ENCODE measurements at places on chromosomes 11 and 22.

DNA sequence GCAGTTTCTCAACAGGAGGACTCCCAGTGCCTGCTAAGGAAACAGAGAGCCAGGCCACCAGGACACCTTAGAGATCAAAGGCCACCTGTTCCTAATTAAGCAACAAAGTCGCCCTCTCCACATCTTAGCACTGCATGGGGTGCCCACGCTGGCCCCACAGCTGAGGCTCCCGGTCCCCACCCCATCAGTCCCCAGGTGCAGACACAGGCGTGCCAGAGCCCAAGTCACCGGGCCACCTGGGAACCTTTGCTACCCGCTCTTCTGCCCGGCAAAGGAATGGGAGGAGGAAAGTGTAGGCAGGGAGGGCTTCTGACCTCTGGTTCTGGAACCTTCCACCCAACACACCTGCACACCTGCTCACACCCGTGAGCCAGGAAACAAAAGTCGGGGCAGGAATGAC is 85.5 kb upstream of the PRR5 start:
- no peak for DNase-seq

DNA sequence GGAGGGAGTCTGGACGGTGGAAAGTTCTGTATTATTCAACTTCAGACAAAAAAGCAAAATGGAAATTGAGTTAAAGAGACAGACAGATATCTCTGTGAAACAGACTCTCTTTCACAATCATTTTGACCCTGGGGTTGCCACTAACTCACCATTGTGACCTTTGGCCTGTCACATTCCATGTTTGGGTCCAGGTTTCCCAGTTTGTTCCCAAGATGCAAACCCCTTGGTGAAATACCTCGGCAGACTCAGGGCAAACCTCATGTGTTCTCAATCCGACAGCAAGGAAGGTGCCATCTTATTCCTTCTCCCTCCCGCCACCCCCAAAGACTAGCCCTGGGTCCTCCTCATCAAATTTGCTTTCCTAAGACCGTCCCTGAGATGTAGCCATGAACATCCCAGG is 41.8 kb downstream of the GALNT18 start:
- DNase-seq: no peak

GRCh38 chr11:115959081-115959486 is 454.9 kb upstream of the CADM1 start:
- DNase-seq: no peak

- DNase-seq: no peak
These were observed 272.8 kb downstream of the FAM76B start for GRCh38 chr11:95516786-95517185.

- no peak for DNase-seq
These were observed 43.2 kb downstream of the DKK3 start for GRCh38 chr11:11965192-11965591.

DNA sequence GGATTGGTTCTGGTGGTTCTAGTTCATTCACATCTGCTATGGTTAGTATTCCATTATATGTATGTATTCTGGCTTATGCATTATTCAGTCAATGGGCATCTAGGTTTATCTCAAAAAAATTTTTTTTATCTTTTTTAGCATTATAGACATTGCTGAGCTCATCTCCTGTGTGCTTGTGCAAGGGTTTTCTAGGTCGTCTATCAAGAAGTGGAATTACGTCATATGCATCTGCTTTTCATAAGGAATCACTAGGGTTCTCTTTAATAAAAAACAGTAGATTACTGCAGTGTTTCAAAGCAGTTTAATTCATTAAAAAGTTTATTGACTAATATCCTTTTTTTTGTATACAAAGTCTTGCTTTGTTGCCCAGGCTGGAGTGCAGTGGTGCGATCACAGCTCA is 21.3 kb downstream of the TBC1D22A start:
- DNase-seq: no peak

DNA sequence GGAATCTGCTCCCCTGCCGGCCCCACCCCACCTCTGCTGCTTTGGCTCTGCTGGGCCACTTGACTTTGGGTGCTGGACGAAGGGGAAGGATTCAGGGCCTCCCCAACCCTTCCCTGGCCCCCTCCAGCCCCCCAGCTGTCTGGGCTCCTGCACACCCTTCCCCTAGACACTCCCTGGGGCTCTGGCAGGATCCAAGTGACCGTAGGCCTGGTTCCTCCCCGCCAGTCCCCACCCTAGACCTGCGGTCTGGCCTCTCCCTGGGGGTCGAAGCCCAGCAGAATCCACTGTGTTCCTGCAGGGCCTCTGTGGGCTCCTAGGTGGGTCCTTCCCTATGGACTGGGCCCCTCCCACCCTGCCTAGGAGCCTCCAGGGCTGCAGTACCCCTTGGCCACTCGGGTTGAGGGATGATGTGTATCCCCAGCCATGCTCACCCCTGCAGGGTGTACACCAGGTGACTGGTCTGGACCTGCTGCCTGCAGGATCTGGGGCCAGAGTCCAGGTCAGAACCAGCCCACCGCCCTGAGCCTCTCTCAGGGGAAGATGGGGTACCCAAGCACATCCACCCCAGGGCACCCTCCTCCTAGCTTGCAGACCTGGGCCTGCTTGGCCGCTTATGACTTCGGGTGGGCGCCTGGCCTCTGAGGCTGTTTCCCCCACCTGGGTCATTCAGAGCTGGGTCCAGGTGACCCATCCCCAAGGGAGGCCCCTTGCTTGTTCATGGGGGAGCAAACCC is 5.6 kb downstream of the PIM3 start:
- peak; percentile 20 for DNase-seq

DNA sequence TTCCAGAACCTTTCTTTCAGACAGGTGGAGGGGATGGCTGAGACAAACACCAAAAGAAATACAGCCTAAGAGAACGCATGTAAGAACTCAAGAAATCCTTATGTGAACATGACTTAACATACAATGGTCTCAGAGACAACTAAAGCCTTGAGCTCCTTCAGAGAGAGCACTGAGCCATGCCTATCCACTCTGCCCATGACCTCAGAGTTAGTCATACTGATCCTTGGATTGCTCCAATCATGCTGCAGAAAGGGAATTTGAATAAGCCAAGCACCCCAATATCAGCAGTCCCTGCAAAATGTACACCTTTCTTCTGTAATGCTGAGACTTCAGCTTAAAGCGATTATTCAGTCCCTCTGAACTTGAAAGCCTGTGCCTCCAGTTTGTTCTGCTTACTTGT is 43.2 kb upstream of the CHKA start:
- DNase-seq: no peak

GRCh38 chr11:114019046-114019445 is 40.5 kb upstream of the ZBTB16 start:
- no peak for DNase-seq

DNA sequence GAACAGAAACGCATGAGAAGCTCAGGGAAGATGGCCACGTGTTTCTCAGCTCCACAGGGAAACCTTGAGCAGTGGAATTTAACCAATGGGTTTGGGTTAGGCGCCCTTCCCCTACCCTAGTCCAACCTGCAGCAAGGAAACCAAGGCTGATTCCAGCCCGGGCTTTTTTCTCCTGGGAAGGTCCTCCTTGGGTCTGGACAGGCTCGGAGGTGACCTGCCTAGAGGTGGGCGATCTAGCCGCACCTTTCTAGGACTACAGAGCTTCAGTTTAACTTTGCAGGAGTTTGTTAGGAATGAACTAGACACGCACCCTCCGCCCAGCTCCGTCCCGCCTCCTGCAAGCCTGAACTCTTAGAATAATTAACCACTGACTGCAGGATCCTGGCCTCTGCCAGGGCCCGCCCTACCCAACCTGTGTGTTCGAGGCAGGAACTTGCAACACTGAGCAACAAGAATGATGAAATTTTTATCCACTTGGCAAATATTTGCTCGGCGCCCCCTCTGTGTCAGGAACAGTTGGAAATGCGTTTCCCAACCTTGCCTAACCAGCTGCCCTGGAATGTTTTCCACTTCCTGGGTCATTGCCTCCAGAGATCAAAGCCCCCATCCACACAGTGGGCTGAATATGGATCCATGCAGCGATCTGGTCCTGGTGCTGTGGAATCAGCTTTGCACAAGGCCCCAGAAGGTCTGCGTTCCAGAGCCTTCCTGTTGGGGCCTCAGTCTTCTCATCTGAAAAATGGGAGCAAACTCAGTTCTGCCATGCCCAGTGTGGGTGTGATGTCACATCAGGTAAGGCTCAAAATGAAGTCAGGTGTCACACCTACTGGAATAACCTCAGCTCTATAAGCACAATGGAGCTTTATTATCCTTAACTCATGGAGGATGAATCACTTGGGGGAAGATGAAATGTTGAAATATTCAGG is 13.3 kb downstream of the MPST start:
- no peak for DNase-seq

DNA sequence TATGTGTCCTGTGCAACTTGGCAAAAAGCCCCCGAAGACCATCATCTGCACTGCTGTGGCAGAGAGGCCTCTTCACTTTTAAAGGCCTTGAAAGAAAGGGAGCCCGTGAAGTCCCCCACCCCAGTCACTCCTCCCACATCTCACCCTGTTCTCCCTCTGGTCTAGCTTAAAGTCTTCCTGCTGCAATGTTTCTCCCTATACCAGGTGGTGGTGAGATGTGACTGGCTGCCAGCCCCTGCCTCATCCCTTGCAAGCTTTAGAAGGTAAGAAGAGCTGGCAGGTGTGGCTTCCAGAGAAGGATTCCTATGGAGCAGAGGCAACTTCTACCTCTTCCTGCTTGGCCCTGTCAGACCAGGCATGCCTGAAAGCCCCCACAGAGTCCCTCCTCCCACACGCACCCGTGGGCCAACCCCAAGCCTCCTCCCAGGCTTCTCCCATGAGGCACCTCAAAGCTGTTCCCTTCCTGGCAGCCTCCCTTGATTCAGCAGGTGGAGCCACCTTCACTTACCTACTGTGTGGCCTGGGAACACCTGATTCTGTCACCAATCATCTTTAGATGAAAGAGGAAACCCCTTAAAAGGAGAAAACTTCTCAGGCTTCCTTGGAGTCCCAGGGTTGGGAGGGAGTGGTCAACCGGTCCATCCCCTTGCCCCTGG is 4.0 kb upstream of the TRIM29 start:
- DNase-seq: no peak

DNA sequence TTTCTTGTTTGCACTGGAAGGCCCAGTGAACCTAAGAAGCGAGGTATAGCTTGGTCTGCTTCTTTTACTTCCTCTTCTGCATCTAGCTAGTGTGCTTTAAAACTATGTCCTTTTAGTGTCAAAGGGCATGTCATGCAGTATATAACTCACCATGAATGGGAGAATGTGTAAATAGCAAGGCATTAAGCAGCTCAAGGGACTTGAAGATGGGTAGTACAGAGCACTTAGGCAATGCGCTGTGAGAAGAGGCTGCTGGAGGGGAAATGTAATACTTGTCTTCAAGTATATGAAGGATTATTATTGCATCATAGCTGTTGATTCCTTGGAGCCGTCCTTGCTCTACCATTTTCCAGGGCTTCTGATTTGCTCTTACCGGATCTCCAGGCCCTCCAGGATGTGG is 7.6 kb downstream of the MAML2 start:
- no peak for DNase-seq

GRCh38 chr11:74696500-74696899 is 34.7 kb downstream of the CHRDL2 start:
- DNase-seq: no peak

- DNase-seq: no peak
These were observed 257.7 kb downstream of the TBC1D22A start for GRCh38 chr22:47020166-47020565.

- DNase-seq: no peak
These were observed 101.1 kb downstream of the NELL1 start for GRCh38 chr11:20770414-20770946.

DNA sequence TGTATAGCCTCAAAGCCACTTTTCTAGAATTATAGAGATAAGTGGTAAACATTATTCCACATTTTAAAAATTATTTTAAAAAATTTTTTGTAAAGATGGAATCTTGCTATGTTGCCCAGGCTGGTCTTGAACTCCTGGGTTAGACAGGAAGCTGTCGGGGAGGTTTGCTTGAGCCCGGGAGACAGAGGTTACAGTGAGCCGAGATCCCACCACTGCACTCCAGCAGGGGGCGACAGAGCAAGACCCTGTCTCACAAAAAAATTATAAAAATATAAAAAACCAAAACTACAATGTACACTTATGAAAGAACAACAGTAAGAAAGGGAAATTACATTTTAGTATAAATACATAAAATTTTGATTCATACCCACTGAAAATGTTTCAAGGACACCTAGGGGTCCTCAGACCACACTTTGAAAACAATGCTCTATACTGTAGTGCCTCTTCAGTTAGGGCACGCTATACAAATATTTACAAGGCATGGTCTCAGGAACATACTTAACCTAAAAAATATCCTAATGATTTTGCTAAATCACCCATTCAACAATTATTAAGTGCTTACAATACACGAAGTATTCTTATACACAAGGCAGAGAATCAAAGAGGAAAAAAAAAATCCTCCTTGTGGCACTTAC is 111.2 kb downstream of the MRTFA start:
- DNase-seq: peak; percentile 75

DNA sequence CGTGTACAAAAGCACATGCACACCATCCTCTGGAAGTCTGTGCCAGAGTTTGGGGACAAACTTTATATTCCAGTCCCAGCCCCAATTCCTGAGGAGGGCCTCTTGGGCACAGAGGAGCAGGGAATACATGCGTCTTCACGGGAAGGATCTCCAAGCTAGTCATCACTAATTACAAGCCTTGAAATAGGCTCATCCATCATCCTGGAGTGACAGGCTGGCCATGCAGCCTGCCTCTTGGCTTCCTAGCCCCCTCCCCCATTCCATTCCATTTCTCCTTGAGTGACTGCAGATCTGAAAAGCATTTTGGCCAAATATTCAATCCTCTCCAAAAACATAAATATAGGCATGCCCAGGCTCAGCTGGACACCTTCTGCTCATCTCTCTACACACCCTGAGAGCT is 24.8 kb downstream of the SERPING1 start:
- no peak for DNase-seq

- peak; percentile 81 for DNase-seq
These were observed 39.5 kb downstream of the TP53I11 start for GRCh38 chr11:44911029-44911814.

DNA sequence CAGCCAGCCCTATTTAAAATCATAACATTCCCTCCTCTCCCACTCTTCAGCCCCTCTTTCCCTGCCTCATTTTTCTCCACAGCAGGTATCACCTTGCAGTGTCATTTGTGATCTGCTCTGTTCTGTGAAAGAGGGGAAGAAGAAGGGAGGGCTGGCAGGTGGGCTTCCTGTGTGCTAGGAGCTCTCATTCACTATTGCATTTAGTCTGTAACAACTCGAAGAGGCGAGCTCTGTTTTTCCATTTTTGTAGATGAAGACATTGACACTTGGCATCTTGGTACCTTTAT is 52.1 kb upstream of the CRYBB3 start:
- DNase-seq: no peak

GRCh38 chr11:2917842-2918490 is 11.3 kb downstream of the PHLDA2 start:
- DNase-seq: no peak

GRCh38 chr11:37942081-37942480 is 1344.0 kb upstream of the RAG2 start:
- no peak for DNase-seq

DNA sequence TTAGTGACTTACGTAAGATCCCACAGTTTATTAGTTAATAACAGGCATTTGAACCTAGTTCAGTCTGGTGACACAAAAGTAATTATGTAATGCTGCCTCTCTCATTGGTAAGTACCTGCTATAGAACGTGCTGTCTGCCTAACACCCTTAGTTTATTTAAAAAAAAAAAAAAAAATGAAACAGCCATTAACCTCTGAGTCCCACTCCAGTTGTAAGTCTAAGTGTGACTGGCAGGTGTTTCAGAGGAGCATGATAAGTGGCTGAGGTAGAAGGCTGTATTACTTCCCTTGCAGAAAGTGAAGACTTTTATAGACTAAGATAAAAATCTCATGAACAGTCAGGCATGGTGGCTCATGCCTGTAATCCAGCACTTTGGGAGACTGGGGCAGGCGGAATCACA is 140.5 kb downstream of the TRIM44 start:
- no peak for DNase-seq

Measured in CD4-positive, alpha-beta T cell treated with Interleukin-21 for 1 hour (primary cell).